Prostate gland (tissue), 2 donors: ENCODE measurements at places on chromosomes 2 and 18. TPM values are rescaled to one million over a fixed set of nuclear protein-coding genes. Genes with fewer than 3 reads are reported as not detected.

DNA sequence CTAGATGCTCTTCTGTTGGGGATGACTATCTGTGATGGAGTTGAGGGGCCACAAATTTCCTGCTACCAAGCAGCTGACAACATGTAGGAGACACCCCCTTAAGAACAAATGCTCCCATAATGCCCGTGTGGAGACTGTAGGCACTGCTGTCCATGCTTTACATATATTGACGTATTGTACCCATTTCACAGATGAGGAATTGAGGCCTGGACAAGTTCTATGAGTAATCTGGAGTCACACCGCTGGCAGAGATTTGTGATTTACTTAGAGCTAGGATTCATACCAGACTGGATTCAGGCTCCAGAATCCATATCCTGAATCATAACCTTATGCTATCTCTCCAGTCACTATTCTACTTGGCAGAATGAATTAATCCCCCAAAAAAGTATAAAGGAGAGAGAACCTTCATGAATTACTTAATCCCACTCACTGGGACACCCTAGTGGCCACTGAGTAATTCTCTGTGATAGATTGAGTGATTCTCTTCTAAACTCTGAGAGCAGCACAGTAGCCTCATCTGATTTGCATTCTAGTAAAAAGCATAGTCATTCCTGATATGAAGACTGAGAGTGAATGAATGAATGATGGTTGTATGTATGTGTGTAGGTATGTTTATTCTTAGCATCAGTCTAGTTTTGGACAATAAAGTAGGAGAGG lies 460.7 kb upstream of the MEIS1 start:
- H3K4me1 ChIP-seq: no peaks in the 10 kb centered on the region
- H3K27ac ChIP-seq: no peak overlapping the region
- H3K36me3 ChIP-seq: no peaks in the 10 kb centered on the region
- H3K4me3 ChIP-seq: no peak overlapping the region
- DNase-seq: no peak

DNA sequence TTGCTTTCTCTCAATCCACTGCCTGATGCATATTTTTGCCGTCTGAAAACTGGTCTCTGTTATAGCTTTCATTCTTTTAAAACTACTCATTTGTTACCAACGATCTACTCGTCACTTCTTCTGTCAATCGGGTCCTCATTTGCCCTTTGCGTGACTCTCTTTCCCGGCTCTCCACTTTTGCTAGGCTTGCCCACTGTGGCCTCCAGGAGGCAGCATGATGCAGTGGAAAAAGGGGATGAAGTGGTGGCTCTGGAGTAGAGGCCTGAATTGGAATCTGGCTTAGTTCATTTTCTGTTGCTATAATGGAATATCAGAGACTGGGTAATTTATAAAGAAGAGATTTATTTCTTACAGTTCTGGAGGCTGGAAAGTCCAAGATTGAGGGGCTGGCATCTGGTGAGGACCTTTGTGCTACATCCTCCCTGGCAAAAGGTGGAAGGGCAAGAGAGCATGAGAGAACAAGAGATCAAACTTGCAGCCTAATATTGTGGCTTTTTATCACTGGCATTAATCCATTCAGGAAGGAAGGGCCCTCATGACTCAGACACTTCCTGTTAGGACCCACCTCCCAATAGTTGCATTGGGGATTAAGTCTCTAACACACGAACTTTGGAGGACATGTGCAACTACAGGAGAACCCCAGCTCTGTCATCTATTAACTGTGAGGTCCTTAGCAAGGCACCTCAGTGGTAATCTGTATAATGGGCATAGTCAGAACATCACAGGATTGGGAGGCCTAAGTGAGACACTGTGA lies 15.4 kb downstream of the GDF7 start:
- no peak overlapping the region for H3K4me3 ChIP-seq
- no peak overlapping the region for H3K27ac ChIP-seq

- H3K27me3 ChIP-seq: no peaks in the 10 kb centered on the region
- H3K4me1 ChIP-seq: no peaks in the 10 kb centered on the region
- H3K4me3 ChIP-seq: peak overlapping the region; percentile 53
- no peaks in the 10 kb centered on the region for H3K36me3 ChIP-seq
- DNase-seq: no peak
Measured at GRCh38 chr2:60548845-60549237, 4.6 kb downstream of the BCL11A start.

DNA sequence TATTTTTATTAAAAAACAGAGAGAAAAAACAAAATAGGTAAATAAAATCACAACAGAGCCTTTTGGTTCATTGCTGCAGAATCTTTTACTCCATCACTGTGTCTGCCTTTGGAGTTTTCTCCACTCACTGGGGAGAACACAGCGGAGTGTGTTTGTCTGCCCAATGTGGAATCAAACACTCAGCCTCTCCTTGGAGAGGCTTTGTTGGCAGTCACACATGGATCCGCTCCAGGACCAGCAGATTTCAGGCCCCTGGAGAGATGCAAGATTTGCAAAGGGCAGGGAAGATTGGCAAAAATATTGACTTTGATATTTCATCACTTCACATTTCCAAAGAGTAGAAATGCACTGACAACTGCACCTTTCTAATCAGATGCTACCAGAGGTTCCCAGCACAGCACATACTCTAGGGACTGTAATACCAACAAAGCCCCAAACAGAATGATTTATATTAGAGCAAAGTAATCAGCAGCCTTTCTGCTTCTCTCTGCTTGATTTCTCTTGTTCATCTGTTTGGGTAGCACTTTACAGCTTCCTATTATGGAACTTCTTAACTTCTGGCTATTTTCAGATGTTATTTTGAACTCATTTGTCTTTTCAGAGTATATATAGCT lies 1898.8 kb upstream of the PIK3C3 start:
- H3K27me3 ChIP-seq: no peaks in the 10 kb centered on the region
- no peak for DNase-seq
- H3K36me3 ChIP-seq: no peaks in the 10 kb centered on the region
- H3K4me1 ChIP-seq: no peaks in the 10 kb centered on the region

- H3K27me3 ChIP-seq: peaks cover 2% of the 10 kb centered on the region
- no peak for DNase-seq
- H3K36me3 ChIP-seq: no peaks in the 10 kb centered on the region
- H3K4me3 ChIP-seq: no peak overlapping the region
- no peak overlapping the region for H3K27ac ChIP-seq
Measured at GRCh38 chr2:181411105-181411849, 45.9 kb upstream of the ITGA4 start.

DNA sequence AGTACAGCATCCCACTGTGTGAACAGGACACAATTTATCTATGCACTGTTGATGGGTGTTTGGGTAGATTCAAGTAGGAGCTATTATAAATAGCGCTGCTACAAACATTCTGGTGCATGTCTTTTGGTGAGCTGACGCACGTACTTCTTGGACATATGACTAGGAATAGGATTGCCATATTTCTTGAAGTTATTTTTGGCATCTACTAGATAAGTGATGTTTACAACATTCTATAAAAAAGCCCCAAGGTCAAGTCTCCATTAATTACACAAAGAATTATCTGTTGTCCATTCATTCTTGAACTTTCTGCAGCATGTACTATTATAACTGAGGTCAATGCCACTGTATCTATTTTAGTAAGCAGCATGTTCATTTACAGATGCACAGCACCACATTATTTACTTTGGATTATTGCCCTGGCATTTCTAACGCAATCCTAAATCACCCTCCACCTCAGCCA lies 225.5 kb upstream of the TMEM200C start:
- H3K4me3 ChIP-seq: no peak overlapping the region
- H3K27ac ChIP-seq: no peak overlapping the region
- no peak for DNase-seq
- H3K27me3 ChIP-seq: no peaks in the 10 kb centered on the region
- H3K36me3 ChIP-seq: no peaks in the 10 kb centered on the region

The EGR4 gene
- 11.4 TPM for total RNA-seq

GRCh38 chr2:82959727-82960126 lies 1499.4 kb downstream of the SUCLG1 start:
- no peaks in the 10 kb centered on the region for H3K4me1 ChIP-seq
- DNase-seq: no peak
- H3K4me3 ChIP-seq: no peak overlapping the region

The GYPC gene
- 32.9 TPM for total RNA-seq

DNA sequence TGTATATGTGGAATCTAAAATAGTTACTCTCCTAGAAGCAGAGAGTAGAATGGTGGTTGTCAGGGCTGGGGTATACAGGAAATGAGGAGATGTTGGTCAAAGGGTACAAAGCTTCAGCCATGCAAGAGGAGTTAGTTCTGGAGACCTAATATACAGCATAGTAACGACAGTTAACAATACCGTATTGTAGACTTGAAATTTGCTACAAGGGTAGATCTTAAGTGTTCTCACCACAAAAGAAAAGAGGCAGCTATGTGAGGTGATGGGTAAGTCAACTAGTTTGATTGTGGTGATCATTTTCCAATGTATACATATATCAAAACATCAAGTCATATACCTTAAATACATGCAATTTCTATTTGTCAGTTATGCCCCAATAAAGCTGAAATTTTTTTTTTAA lies 98.2 kb upstream of the CYP1B1 start:
- H3K4me3 ChIP-seq: no peak overlapping the region
- H3K36me3 ChIP-seq: no peaks in the 10 kb centered on the region
- no peak for DNase-seq
- H3K27me3 ChIP-seq: no peaks in the 10 kb centered on the region
- H3K27ac ChIP-seq: no peak overlapping the region

DNA sequence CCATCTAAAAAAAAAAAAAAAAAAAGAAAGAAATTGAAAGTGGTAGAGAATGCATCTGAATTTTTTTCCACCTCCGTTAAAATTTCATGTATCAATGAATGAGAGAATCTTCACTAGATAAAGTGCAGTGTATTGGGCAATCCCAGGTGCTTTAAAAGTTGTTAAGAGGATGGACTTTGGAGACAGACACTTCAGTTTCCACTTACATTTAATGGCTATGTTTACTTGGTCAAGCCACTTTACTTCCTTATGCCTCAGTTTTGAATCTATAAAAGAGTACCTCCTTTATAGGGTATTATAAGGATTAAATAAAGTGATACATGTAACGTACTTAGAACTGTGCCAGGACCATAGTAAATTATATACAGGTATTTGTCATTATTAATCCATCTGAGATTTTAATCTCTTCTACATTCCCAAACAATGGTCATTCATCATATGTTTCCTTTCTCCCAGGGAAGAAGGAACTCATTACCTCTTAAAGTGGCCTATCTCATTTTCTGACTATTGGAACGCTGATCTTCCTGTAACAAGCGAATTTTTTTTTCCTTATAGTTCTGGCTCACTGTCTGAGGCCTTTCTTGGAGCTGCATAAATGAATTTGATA lies 29.1 kb upstream of the TANK start:
- no peak for DNase-seq
- no peak overlapping the region for H3K4me3 ChIP-seq
- no peaks in the 10 kb centered on the region for H3K27me3 ChIP-seq
- H3K27ac ChIP-seq: no peak overlapping the region
- peaks cover 5% of the 10 kb centered on the region for H3K4me1 ChIP-seq
- H3K36me3 ChIP-seq: no peaks in the 10 kb centered on the region

The MOGAT1 gene
- total RNA-seq: not detected

DNA sequence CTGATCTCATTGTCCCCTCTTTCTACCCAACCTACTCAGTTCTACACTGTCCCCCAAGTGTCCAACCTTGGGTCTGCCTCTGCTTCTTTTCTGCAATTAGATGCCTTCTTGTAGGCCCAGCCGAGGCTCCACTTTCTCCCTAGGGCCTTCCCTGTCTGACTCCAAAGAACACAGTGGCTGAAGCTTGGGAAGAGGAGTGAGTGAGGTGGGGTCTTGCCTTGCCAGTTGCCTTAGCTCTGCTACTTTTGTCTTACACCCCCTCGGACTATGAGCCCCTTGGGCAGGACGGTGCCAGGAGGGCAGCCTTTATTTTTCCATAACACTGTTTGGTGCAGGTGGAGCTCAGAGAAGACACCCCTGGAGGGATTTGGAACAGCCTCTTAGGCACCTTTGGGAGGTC lies 345.1 kb downstream of the CYP26B1 start:
- no peaks in the 10 kb centered on the region for H3K27me3 ChIP-seq
- no peak overlapping the region for H3K27ac ChIP-seq

DNA sequence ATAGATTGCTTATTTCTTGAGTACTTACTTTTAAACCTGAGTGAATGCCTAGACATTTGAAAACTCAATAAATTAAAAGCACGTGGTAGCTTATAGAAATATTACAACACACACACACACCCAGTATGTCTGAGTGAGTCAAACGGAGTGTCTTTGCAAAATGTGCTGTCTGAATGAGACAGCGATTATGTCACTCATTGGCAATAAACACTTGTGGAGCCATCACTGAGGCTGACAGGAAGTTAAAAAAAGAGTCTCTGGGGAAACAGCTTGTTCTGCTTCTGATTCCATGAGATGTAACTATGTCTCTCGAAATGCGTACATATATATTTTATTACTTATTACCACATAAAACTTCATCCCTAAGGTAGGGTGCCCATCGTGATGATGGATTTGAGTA lies 22.3 kb upstream of the VPS4B start:
- no peaks in the 10 kb centered on the region for H3K27me3 ChIP-seq
- no peaks in the 10 kb centered on the region for H3K4me1 ChIP-seq
- no peak for DNase-seq
- H3K4me3 ChIP-seq: no peak overlapping the region
- H3K27ac ChIP-seq: no peak overlapping the region

- H3K4me3 ChIP-seq: no peak overlapping the region
- no peak for DNase-seq
- no peaks in the 10 kb centered on the region for H3K36me3 ChIP-seq
- H3K4me1 ChIP-seq: no peaks in the 10 kb centered on the region
- H3K27me3 ChIP-seq: no peaks in the 10 kb centered on the region
- no peak overlapping the region for H3K27ac ChIP-seq
Measured at GRCh38 chr2:11414372-11415124, 51.4 kb downstream of the E2F6 start.

GRCh38 chr2:15813481-15814266 lies 126.7 kb upstream of the MYCN start:
- H3K4me3 ChIP-seq: no peak overlapping the region
- DNase-seq: no peak
- H3K36me3 ChIP-seq: no peaks in the 10 kb centered on the region
- H3K27me3 ChIP-seq: no peaks in the 10 kb centered on the region

DNA sequence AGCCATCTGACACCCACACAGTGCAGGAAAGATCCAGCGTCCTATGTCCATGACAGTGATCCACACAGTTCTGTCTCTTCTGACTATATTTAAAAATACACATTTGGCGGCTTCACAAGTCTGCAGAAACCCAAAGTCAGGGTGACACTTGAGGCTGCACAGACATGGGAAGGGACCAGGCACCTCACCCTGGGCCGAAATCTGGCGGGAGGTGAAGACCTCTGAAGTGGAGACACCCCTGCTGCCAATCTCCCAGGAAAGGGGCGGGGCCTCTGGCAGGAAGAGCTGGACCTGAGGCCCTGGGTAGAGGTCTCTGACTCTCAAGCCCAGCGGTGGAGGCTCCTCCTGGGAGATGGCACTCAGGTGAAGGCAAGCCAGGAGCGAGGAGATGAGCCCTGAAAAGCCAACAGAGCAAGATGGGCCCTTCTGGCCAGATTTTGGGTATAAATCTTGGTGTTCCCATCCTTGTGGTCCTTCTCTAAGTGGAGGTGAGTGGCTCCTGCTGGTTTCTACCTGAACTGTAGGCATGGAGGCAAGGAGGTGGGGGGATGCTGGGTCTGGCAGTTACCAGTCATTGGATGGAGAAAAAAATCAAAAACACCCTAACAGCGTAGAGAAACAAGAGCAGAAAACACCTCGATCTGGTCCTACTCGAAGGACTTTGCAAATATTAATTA lies 248.4 kb downstream of the HDAC4 start:
- DNase-seq: no peak
- H3K27me3 ChIP-seq: no peaks in the 10 kb centered on the region
- peaks cover 5% of the 10 kb centered on the region for H3K36me3 ChIP-seq
- peak overlapping the region; percentile 64 for H3K27ac ChIP-seq
